ENCODE measurements at places on chromosomes 5 and 9.
A peak's percentile ranks its signal among the peaks of the same experiment; 100 is the strongest.

GRCh38 chr9:137294681-137295237 lies 7.3 kb downstream of the NRARP start:
- no peak for DNase-seq

DNA sequence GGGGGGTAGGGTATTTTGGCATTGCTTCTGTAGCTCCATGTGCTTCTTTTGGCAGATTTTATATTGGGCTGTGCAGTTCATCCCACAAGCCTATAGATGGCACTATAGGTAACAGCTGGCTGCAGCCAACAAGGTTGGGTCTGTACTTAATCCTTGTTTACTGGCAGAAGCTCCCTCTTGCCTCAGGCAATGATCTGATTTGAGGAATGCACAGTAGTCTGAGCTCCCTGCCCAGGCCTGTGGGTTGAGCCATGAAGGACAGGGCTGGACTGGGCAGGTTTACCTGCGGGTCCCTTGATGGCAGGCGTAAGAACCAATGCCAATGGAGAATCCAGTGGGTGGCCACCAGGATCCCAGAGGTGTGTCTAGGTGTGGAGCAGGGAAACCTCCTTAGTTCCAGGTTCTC lies 11.7 kb upstream of the OR1J2 start:
- peak; percentile 19 for DNase-seq

GRCh38 chr5:56456002-56456401 lies 222.9 kb upstream of the ANKRD55 start:
- DNase-seq: no peak

- DNase-seq: no peak
These were observed 10.8 kb downstream of the STK10 start for GRCh38 chr5:172177176-172177575.

DNA sequence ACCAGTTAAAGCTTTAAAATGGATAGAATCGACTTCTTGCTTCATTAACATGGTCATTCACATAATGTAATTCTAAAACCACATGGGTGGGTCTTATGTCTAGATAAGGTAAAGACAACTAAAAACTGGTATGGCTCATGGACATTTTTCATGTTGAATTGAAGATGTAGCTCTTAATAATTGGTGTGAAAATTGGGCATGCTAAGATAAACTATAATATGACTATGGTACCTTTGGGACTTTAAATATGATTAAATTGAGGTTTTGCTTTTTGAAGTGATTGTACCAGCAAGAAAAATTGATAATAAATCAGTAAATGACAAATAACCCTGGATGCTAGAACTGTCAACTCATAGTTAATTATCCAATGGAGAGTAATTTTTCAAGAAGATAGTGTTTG lies 710.7 kb upstream of the PTPRD start:
- no peak for DNase-seq

DNA sequence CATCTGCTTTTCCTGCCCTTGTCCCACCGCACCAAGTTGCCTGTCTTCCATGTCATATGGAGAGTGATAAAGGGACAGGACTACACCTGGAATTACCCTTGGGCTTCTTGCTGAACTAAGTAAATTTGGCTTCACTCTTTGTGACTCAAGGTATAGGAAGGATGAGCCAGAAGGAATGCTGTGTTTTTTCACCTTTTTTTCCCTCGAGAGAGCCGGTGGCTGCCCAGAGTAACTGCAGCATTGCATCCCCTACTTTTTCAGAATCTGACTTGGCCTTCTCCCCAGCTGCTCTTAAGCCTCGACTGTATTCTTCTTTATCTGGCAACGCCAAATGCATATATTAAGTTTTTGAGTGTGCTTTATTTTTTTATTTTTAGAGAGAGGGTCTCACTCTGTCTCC lies 38.4 kb downstream of the RCL1 start:
- DNase-seq: no peak

GRCh38 chr9:128552744-128553440 lies 505 bp downstream of the SPTAN1 start:
- peak; percentile 49 for DNase-seq

GRCh38 chr5:34587355-34588241 lies 68.5 kb upstream of the RAI14 start:
- no peak for DNase-seq

DNA sequence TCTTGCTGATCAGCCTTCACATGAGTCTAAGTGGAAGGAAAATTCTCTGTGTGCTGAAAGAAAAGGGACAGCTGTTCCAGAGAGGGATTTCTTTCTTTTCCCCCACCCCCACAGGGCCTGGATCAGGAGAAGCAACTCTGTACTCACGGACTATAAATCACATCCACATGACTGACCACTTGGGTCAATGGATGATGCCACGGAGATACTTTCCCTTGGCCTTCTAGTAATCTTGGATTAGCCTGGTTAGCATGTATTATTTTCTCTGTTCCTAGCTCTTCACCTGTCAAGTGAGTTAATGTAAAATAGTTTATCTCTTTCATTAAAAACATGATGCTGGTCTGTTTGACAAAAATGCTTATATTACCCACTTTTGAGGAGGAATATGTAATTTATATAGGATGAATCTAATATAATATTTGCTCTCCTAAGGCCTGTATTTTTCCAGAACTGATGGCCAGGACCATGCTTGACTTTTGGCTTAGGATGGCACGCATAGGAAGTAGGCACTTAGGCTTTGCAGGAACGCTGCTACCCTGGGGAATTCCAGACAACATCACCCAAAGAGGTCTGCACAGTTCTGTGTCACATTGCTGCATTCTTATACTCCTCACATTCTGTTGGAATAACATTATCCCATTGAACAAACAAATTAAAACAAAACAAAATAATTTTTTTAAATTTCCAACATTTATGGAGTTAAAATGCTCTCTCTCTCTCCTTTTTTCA lies 892.1 kb downstream of the TLE1 start:
- DNase-seq: no peak

- no peak for DNase-seq
These were observed 47.4 kb downstream of the ATPSCKMT start for GRCh38 chr5:10202089-10202910.

DNA sequence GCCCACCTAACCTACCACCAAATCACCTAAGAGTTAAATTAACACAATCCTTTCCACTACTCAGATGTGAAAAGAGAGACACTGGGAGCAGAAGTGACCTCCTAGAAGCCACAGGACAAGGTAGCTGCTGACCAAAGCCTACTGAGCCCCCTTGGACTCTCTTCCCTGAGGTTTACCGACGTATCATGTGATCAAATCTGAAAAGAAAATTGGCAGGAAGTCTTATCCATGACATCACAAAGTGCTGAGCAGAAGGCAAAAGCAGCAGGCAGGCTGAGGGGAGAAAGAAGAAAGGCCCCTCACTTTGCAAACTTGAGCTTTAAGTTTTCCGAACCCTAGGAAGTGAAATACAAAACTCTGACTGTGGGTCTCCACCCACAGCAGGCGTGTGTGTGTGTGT lies 11.1 kb downstream of the PRELID2 start:
- DNase-seq: no peak

- DNase-seq: no peak
These were observed 13.6 kb downstream of the NNT start for GRCh38 chr5:43616535-43616934.

- DNase-seq: no peak
These were observed 43.6 kb upstream of the SARDH start for GRCh38 chr9:133781828-133782135.

- DNase-seq: peak; percentile 34
These were observed 38.9 kb downstream of the SERINC5 start for GRCh38 chr5:80216753-80217596.

DNA sequence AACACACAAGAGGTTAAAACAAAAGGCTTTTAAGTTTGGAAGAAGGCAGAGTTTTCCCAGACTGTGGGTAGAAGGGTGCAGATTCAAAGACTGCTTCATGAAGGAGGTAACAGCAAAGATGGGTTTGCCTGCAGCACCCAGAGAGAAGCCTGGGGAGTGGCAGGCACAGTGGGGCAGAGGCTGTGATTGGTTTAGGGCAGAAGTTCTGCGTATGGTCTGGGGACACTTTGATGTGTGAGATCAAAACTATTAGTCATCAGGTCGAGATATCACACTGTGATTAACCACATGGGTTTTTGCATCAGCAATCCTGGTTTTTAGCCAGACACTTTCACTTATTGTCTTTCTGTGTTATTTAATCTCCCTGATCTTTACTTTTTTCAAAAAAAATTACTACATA lies 188.8 kb upstream of the GLRA1 start:
- DNase-seq: peak; percentile 49

GRCh38 chr9:112002847-112003457 lies 106.3 kb downstream of the UGCG start:
- DNase-seq: no peak
